ENCODE measurements at places on chromosomes 13 and 19.

- no peak for DNase-seq
Measured at GRCh38 chr13:35484384-35484783, 7.9 kb upstream of the MAB21L1 start.

DNA sequence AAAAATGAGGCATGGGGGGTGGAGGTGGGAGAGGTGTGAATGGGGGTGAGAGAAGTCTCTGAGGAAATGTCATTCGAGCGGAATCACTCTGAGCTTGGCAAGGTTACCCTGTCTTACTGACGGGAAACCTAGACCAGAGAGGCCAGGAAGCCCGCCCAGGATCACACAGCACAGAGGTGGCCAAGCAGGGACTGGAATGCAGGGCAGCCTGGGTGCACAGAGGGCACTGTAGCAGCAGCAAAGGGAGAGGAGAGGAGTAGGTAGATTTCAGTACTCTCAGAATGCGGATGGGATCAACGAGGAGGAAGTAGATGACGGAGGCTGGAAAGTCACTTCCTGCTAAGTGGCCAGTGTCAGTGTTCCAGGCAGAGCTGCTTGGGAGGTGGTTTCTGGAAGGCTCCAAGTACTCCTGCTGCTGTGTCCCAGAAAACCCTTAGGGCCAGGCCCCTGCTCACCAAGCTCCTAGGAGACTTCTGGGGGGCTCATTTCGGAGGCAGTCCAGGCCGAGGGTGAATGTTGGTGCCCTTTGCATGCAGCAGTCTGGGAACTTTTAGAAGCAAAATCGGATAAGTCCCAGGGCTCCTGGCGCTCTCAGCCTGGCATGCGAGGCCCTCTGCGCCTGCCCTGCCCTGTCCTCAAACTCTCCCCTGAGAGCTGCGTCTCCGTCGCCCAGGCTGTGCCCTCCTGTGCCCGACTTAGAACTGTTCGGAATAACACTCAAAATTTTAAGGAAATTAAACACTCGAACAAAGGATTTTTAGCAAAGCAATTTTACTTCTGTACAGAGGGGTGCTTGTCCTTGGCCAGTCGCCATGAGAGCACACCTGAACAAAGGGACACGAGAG lies 33.5 kb downstream of the DNM2 start:
- no peak for DNase-seq

- peak; percentile 19 for DNase-seq
Measured at GRCh38 chr19:6590258-6590826, 608 bp downstream of the CD70 start.

GRCh38 chr19:42558450-42559150 lies 30.3 kb upstream of the CEACAM1 start:
- no peak for DNase-seq

DNA sequence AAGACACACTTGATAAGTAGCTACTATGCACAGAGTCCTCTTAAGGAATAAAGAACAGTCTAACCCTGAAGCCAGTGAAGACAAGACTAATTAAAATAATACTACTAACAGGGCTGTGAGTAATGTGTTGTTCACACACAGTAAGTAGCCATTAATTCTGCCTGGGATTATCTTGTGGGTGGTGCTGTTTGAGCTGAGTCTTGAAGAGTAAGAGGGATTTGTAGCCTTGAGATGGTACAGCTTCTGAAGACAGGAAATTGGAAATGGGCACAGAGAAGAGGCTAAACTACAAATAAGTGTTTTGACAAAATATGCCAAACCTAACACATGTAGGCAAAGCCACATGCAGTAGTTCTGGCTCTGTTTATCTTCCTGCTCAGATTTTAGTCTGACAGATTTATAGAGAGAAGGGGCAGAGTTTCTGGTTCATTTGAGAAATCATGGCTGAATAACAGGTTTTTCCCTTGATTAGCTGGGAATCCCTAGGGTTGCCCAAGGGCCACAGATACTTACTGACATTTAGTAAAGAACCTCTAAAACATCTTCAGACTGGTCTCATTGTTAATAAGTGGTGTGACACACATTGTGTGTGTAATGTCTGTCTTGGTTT lies 38.0 kb downstream of the ITGBL1 start:
- no peak for DNase-seq

- DNase-seq, result no peak
Measured at GRCh38 chr13:111265701-111266035, 54.8 kb upstream of the TEX29 start.

- no peak for DNase-seq
Measured at GRCh38 chr19:30174357-30174645, 197.9 kb upstream of the ZNF536 start.

DNA sequence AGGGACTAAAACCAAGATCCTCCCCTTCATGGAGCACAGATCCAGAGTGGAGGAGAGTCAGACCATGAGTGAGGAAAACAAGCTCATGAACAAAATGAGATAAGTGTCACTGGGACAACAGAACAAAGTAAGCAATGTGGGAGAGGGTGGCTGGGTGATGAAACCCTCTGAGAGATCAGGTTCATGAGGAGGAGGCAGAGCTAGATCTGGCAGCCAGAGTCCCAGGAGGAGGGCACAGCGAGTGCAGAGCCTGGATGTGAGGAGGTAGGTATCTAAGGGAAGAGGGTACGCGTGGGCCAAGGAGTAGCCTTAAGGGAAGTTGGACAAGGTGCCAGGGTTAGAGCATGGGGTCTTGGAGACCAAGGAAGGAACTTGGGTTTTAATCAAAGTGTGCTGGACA lies 1311.9 kb downstream of the UQCRFS1 start:
- DNase-seq, result no peak

GRCh38 chr13:93744033-93744432 lies 517.4 kb downstream of the GPC6 start:
- no peak for DNase-seq

DNA sequence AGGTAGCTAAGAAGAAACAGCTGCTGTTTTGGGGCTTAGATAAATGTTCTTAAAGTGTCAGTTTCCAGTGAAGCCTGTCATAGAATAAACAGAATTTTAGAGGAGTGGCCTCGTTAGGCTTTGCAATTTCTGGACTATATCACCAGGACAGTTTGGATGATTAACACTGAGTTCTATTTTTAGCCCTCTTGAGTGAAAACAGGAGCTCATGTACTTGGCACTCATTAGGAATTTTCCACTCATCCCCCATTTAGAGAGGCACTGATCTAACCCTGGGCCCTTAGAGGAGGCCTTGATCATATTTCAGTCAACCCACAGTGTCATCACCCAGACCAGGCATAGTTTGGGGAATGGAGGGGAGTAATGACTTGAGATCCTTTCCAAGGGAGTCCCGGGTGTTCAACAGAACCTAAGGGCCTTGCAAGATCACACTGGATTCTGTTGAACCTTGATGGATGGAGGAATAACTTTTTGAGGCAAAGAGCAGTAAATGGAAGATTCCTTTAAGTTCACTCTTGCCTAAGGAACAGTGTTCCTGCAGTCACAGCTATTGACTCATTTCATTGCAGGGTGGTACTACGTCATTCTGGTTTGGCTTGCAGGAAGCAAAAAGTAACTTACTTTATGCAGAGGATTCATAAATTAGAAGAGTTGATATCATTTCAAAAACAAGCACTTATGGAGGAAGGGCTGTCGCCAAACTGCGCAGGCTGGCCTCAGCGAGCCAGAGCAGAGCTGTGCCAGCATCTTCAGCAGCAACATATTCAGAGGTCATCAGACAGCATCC lies 160.2 kb downstream of the SLC7A1 start:
- no peak for DNase-seq

DNA sequence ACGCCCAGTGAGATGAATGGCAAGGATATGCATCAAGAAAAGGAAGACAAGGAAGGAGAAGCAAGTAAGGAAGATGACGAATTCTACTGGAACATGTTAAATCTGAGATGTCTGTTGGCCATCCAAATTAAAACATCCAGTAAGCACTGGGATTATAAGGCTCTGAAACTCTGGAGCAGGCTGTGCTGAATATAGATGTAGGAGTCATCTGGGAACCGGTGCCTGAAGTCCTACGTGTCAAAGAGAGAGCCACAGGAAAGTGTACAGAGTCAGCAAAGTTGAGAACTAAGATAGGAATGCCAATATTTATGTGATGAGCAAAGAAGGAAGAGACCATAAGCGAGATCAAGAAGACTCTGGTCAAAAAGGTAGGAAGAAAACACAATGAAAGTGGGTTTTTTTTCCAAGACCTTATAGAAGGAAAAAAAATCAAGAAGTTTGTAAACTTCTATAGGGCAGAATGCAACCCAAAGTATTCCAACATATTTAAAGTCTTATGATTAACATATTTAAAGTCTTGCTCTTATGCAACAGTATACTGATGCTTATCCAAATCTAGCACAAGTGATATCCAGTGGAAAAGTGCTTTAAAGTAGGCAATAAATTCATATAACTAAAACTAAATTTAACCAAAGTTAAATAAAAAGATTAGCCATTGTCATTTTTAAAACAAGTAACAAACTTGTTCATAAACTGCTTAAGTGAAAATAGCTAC lies 51.2 kb upstream of the EEF1AKMT1 start:
- no peak for DNase-seq

GRCh38 chr19:16368385-16369305 lies 44.0 kb downstream of the KLF2 start:
- DNase-seq, result no peak

GRCh38 chr13:30466358-30466714 lies 600 bp upstream of the HMGB1 start:
- no peak for DNase-seq

DNA sequence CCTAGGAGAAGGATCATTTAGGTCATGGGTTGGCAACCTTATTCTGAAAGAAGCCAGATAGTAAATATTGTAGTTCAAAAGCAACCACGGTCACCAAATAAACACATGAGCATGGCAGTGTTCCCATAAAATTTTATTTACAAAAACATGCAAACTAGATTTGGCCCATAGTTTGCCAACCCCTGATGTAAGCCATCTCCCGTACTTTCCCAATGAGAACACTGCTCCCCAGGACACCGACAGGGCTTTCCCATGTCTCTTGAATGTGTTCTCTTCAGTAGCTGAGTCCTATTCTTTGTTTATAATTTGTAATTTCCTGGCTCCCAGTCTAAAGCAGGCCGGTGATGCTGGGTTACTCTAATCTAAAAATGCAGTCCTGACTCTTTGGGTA lies 239.6 kb downstream of the LHFPL6 start:
- DNase-seq, result no peak

GRCh38 chr13:101323601-101324000 lies 92.7 kb downstream of the NALCN start:
- no peak for DNase-seq

DNA sequence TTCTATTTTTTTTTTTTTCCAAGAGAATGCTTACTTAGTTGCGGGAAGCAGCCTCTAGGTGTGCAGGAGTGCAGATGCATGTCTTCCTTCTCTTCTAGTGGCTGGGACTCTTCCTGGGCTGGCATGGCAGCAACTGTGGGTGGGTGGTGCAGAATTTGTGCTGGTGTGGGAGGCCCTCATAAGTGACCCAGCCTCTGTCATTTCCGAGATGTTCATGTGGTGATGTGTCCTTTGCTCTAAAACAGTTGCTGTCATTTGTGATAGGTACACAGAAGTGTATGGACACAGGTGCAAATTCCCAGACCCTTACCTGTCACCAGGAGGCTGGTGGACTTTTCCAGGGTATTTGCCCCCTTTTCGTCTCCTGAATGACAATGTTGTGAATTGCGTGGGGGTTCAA lies 367.7 kb downstream of the KCNRG start:
- no peak for DNase-seq

GRCh38 chr13:104833221-104833620 lies 1702.2 kb downstream of the EFNB2 start:
- DNase-seq, result no peak

GRCh38 chr19:17404621-17405249 lies 695 bp downstream of the BST2 start:
- no peak for DNase-seq

GRCh38 chr19:1941146-1942077 lies at the start of gene CSNK1G2:
Gene CSNK1G2, plus strand, starts transcription at chr19:1941172. Its CDS starts 28,601 bp downstream, at chr19:1969773.
- DNase-seq, result no peak

DNA sequence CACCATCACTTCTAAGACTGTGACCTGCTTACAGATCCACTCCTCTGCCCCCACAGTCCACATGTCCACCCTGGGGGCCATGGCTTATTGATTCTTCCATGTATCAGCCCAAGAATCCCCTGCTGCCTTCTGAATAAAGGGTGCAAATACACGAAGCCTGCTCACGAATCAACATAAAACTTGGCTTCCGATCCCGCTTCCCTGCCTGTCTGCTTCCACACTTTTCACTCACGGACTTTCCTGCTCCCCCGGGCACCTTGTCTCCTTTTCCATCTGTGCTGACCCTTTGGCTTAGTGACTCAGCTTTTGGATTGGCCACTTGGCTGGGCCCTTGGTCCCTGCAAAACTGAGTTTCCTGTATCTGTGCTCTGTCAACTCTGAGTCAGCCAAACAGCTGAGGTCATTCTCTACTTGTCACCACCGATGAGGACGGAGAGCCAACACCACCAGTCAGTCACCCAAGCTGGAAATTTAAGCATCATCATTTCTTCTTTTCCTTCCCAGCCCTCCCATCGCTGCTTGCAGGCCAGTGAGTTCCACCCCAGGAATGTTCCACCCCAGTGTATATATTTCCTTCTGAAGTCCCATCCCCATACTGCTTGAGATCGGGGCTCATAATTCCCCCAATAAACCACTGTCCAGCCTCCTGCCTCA lies 11.4 kb upstream of the USP12 start:
- no peak for DNase-seq

GRCh38 chr19:38433268-38433733 lies at the start of gene RYR1:
Gene RYR1, plus strand, starts transcription at chr19:38433691. Its CDS starts 139 bp downstream, at chr19:38433830.
- peak; percentile 26 for DNase-seq

DNA sequence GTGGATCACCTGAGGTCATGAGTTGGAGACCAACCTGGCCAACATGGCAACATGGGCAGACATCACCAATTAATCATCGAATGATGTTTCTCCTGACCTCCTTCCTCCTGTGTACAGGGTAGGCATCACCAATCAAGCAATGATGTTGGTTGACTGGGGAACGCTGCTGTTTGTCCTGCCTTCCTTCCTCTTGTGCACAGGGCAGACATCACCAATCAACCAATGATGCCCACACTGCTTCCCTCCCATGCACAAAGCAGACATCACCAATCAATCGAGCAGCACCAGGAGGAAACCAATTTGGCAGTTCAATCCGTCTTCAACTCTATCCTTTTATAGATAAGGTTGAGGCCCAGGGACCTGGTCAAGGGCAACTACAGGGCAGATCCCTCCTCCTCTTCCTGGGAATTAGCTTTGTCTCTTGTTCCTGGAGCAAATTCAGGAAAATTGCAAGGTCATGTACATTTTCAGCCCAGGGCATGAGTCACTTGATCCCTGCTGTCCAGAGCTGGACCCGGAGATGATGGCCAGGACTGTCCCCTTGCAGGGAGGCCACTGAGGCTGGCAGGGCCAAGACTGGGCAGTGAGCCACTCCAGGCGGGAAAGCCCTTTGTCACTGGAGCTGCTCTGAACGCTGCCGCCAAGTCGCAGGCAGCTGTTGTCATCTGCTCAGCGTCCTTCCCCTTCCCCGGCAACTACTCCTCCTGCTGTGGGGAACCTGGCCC lies 5.3 kb upstream of the CSNK1G2 start:
- no peak for DNase-seq

Data from stimulated activated CD4-positive, alpha-beta T cell treated with anti-CD3 and anti-CD28 coated beads, Interleukin-4, amount 100 ng/mL, for 4 hours (primary cell).